Choroid plexus epithelial cell (primary cell): ENCODE measurements at places on chromosomes 12 and 14.

DNA sequence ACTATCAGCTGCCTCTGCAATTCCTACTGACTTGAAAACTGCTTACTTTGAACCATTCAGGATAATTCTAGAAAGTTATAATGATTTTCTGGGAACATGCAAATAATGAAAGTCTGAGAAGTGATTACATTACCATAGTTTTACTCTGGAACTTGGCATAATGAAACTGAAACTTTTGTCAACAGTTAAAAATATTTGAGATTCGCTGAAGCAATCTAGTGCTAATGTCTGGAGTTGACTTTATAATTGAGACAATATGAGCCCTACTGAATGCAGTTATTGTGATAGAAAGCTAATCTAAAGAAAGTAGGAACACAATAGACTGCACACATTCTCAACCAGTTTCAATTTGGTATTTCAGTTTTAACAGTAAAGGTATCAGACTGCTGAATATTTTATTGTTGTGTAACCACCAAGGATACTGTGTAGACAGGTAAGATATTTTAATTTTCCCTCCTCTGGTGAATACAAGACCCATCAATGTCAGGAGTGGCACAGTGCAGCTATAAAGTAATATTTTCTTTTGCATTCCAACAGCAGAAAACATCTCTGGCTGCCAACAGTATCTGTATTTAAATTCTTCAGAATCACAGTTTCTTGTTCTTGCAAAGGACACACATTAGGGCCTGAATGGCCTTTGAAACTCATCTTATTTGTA is 483.5 kb downstream of the ATP23 start:
- DNase-seq, result peak; percentile 46

GRCh38 chr12:72025524-72025923 is 86.9 kb downstream of the TPH2 start:
- DNase-seq, result no peak

- DNase-seq, result no peak
Observed at GRCh38 chr14:94427016-94427613, 25.5 kb downstream of the SERPINA11 start.

GRCh38 chr14:35222872-35223466 is 69.2 kb upstream of the PSMA6 start:
- no peak for DNase-seq

DNA sequence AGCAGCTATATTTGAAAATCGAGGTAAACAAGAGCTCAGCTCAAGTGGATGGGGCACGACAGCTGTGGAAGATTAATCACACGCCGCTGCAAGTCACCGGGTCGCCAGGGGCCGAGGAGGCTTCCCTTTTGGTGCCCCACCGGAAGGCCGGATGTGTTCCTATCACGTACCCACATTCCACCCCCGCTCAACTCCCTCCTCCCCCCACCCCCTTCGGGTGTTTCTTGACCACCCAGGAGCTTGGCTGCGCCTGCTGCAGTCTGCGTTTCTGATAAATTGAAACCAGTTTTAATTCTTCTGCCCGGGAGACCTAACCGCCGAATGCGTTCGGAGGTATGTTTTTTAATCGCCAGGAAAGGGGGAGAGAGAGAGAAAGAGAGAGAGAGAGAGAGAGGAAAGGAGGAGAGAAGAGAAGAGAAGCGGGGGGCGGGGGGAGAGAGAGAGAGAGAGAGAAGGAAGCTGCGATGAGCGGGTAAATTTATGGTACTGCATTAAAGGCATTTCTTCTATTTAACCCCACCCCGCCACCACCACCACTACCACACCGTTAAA is 1.8 kb downstream of the SLC8A3 start:
- peak; percentile 6 for DNase-seq

DNA sequence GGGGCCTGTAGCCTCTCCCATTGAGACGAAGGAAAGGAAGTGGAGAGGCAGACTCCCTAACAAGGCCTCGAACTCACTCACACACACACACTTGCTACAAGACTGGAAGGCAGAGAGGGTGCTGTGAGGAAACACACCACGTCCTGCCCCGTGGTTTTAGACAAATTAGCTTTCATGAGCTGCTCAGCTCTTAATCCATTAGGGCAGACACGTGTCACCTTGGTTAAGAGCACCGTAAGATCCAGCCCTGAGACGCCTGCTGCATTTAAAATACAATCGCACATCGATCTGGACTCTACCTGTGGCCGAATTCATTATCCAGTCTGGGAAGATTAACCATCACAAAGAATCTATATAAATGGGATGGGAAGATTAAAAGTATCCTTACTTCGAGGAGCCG is 72.0 kb downstream of the RIMBP2 start:
- DNase-seq, result no peak

DNA sequence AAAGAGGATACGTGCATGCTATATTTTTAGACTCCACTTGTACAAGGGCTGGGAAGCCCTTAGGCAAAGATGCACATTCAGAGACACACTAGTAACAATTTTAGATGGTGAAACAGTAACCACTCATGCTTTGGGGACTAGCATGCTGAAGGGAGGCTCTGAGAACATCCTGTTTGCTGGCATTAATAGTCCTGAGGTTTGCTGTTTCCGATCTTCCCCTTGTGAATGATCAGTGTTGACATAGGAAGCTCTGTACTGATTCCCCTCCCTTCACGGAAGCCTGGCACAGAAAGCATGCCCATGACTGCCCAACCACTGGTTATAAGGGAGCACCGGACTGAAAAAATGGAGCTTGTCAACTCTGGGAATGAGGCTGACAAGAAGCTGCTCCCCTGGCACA is 164.6 kb downstream of the GCH1 start:
- DNase-seq, result no peak

DNA sequence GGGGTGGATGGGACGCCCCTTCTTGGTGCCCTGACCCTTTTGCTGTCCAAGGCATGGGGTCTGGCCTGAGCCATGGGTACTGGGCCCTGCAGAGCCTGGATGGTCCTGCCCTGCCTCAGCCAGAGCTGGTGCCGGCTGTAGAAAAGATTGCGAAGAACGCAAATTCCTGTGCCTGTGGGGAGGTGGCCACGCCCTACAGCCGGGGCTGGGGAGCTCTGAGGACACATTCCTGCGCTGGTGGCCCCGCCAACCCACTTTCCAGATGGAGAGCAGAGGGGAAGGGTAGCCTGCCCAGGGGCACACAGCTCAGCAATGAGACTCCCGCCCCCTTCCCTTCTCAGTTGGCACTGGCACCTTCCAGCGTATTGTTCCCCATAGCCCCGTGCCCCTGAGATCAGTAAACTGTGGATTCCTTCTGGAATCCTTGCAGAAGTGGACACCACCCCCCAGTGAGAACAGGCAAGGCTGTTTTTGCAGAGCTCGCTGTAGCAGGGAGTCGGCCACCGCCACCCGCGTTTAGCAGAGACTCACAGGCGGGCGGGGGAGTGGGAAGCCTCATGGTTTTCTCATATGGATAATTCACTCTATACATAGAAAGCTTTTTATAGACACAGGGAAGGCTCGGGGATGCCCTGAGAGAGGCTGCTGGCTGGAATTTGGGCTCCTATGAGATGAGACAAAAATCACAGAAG is 8.6 kb downstream of the INF2 start:
- DNase-seq, result peak; percentile 47

GRCh38 chr14:54622192-54622958 is 55.4 kb downstream of the SAMD4A start:
- no peak for DNase-seq

- DNase-seq, result no peak
Observed at GRCh38 chr14:93954900-93955849, 21.2 kb downstream of the ASB2 start.

DNA sequence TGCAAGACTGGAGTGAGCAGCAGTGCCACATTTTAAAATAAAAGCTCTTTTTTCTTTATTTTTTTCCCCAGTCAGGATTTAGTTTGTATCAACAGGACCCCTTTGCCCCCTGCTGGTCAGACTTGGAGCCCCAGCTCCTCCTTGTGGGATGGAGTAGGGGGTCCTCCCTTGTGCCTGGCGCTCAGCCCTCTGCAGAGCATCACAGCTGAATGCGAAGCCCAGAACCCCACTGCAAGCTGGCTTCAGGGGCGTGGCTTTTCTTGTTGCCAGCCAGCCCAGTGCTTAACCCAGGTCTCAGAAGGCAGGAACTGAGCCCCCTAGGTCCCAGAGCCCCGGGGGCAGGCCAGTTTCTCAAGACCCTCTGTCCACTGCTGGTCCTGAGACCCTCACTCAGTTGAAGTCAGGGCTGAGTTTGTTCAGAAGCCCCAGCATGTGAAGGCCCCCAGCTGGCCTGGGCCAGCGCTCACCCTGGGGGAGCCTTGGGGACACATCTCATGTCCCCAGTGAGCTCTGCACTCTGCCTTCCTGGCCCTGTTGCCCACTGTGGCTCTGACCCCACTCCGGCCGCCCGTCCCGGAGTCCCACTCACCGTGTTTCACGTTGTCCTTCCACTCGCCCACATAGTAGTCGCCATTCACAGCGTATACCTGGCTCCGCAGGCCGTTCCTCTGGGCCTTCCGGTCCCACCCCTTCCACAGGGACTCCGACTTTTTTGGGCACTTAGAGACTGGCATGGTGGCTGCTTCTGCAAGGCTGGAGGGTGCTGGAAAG is 519 bp downstream of the MORN3 start:
- peak; percentile 48 for DNase-seq

DNA sequence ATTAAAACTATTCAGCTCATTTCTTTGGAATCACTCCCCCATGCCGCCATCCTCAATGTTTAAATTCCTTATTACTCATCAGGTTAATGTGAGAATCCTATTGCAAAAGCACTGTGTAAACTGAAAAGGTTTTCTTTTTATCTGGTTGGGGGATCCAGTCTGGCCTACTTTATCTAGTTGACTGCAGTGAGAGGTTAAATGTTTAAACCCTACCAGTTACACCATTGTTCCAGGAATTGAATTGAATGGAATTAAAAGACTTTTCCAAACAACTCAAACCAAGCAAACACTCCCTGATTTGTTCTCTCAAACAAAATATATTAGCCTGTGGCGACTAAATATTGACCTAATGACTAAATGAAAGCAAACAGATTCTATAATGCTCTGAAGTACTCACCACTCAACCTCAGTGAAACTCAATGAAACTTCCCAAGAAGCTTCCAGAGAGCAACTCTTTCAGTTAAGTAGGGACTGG is 100.5 kb downstream of the VEZT start:
- DNase-seq, result peak; percentile 89

- DNase-seq, result no peak
Observed at GRCh38 chr12:18570543-18570942, 167.3 kb downstream of the PLCZ1 start.

GRCh38 chr12:29756741-29757390 is 26.9 kb downstream of the TMTC1 start:
- peak; percentile 72 for DNase-seq

GRCh38 chr12:122072031-122072970 is 6.3 kb upstream of the MLXIP start:
- DNase-seq, result peak; percentile 98

GRCh38 chr12:22740656-22741355 is 115.8 kb downstream of the ETNK1 start:
- DNase-seq, result no peak

DNA sequence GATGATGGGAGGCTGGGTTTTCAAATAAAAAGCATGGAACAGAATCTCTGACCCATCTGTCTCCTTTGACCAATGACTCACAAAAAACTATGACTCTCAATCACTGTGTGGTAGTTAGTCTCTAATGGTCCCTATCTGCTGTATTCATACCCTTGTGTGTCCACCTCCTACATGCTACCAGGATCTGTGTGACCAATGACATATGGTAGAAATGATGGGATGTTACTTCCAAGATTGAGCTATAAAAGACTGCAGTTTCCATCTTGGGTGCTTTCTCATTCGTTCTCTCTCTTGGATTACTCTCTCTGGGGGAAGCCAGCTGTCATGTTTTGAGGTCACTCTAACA is 144.7 kb upstream of the BTG1 start:
- no peak for DNase-seq

GRCh38 chr12:106084014-106084671 is 54.6 kb downstream of the NUAK1 start:
- peak; percentile 97 for DNase-seq

DNA sequence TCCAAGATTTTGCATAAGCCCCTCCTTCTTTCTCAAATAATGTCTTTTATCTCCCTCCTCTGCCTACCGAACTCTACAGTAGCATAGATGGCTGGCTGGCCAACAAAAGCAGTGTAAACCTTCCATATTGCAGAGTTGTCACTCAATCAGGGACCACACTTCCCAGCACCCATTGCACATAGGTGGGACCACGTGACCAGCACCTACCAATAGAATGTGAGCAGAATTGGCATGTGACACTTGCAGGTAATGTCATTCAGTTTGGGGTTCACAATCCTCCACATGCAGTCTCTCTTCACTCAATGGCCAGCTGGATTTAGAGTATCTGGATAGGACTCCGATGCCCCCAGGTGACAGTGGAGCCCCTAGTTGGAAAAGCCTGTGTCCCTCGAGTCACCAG is 190.3 kb upstream of the CRY1 start:
- DNase-seq, result no peak

DNA sequence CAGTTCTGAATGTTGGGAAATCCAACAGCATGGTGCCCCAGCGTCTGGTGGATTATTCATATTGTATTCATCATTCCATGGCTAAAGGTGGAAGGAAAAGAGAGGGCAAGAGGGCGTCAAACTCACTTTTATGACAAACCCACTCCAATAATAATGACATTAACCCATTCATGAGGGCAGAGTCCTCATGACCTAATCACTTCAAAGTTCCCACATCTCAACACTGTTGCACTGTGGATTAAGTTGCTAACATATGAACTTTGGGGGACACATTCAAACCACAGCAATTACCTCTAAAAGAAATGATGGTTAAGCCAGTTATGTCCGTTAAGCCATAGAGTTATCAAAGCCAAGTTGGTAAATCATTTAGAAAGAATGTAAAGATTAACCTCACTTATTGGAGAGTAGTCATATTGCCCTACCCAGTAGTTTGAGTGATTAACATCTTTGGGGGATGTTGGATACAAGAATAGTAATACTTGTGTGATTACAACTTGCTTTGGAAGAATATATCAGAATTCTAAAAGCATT is 212.4 kb upstream of the FLRT2 start:
- DNase-seq, result no peak

DNA sequence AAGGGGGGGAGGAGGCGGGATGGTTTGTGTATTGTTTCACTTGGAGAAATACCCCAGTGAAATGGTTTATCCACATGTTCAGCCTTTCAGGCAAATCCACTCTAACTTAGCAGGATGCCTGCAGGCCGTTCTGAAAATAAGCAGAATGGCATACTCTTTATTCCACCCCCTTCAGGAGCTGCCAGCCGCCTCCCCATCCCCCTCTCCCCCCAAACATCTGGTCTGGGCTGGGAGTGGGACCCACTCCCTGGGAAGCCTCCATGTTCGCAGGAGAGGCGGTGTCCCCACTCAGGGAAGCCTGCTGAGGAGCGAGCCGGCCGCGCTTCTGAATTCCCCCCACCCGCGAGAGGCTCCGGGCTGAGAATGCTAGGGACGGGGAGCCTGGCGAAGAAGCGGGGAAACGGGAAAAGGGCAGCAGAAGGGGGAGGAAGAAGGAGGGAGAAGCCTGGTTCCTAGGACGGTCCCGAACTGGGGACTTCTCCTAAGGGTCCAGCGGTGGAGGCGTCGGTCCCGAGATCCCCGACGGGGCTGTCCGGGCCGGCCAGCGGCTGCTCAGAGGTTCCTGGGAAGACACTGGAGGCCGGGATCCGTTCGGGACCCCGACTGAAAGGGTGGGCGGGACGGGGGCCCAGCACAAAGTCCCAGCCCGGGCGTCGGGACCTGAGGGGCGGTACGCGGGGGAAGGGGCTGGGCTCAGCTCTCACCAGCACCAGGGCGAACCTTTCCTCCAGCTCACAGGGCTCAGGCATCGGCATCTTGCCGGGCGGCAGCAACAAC is 666 bp downstream of the FMNL3 start:
- peak; percentile 61 for DNase-seq
